ENCODE measurements at places on chromosomes 4 and X. TPM values are rescaled to one million over a fixed set of nuclear protein-coding genes. Genes with fewer than 3 reads are reported as not detected.

DNA sequence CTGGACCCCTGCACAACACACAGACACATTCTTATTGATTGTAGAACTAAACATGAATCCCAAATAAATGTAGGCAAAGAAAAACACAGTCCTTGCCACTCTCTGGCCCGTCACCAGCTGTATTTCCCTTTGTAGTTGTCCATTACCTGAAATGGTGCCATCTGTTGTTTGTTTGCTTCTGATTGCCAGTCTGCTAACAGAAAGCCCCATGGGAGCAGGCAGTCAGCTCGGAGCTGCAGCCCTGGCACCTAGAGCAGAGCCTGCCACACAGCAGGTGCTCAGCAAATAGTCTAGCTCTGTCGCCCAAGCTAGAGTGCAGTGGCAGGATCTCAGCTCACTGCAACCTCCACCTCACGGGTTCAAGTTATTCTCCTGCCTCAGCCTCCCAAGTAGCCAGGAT lies 28.9 kb downstream of the CPLX1 start:
- H3K4me3 ChIP-seq, result no peak overlapping the region
- H3K27ac ChIP-seq, result no peak overlapping the region
- no peaks in the 10 kb centered on the region for H3K36me3 ChIP-seq
- H3K4me1 ChIP-seq, result peaks cover 12% of the 10 kb centered on the region
- DNase-seq, result no peak
- H3K27me3 ChIP-seq, result no peaks in the 10 kb centered on the region

The RLIM gene
- 17.0 TPM for total RNA-seq

- H3K36me3 ChIP-seq, result no peaks in the 10 kb centered on the region
- no peaks in the 10 kb centered on the region for H3K4me1 ChIP-seq
- H3K4me3 ChIP-seq, result no peak overlapping the region
- no peaks in the 10 kb centered on the region for H3K27me3 ChIP-seq
Measured at GRCh38 chr4:153112041-153112441, 92.2 kb upstream of the TRIM2 start.

GRCh38 chr4:125772680-125773079 lies 457.9 kb downstream of the FAT4 start:
- no peaks in the 10 kb centered on the region for H3K36me3 ChIP-seq
- no peaks in the 10 kb centered on the region for H3K4me1 ChIP-seq
- H3K4me3 ChIP-seq, result no peak overlapping the region
- H3K27ac ChIP-seq, result no peak overlapping the region

DNA sequence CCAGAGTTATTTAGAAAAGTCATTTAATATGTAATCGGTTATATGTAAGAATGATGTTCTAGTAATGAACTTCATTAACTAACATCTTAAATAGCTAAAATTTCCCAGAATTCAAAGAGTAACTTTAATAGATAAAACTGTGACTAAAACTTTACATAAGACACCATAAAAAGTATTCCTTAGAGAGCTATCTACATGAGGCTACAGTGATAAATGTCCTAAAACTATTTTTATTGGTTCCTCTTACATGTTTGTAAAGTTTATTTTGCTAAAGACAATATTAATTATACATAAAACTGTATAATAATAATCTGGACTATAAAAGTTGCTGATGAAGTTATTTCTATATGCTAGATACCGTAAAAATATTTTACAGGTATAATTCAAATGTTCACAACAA lies 897.7 kb upstream of the EPHA5 start:
- H3K4me3 ChIP-seq, result no peak overlapping the region
- no peaks in the 10 kb centered on the region for H3K27me3 ChIP-seq
- H3K4me1 ChIP-seq, result no peaks in the 10 kb centered on the region
- no peak overlapping the region for H3K27ac ChIP-seq
- no peak for DNase-seq

The F9 gene
- 98.4 TPM for total RNA-seq

The GPR78 gene
- not detected for total RNA-seq

- H3K27ac ChIP-seq, result peak overlapping the region; percentile 81
- H3K4me3 ChIP-seq, result no peak overlapping the region
- no peak for DNase-seq
Measured at GRCh38 chr4:48904541-48905142, 1.9 kb downstream of the OCIAD2 start.

DNA sequence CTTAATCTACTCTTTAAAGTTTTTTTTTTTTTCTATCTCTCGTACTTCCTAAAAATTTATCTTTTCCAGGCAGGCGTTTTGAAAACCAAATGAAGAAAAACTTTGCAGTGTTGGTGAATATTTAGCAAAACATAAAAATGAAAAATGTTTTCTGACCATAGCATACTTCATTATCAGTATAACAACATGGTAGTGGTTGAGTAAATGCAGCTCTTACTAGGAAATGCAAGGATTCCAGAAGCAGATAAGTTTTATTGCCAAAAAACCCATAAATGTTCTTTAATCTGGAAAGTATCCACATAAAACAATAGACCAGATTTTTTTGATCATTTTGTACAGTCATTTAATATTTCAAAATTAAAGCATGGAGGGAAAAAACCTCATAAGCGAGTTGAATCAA lies 136.9 kb upstream of the GUCY1A1 start:
- no peaks in the 10 kb centered on the region for H3K4me1 ChIP-seq
- H3K27ac ChIP-seq, result no peak overlapping the region
- H3K27me3 ChIP-seq, result no peaks in the 10 kb centered on the region
- no peak overlapping the region for H3K4me3 ChIP-seq

DNA sequence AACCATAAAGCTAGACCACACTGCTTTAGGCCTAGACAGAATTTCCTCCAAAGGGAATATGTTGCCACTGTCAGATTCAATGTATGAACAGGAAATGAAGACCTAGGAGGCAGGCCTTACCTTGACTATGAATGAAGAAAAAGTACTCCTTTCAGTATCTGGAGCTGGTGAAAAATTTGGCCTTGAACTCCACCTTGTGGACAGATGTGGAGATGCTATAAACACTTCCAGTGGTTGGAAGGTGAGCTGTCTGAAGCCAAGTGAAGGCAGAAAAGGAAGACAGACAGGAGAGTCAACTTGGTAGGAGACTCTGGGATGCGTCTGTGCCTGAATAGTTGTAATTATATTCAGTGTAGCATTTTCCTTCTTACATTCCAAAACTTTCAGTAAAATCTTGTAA lies 17.2 kb downstream of the SPIN3 start:
- peaks cover 21% of the 10 kb centered on the region for H3K36me3 ChIP-seq
- no peaks in the 10 kb centered on the region for H3K27me3 ChIP-seq
- H3K4me1 ChIP-seq, result no peaks in the 10 kb centered on the region
- no peak overlapping the region for H3K4me3 ChIP-seq

- H3K4me3 ChIP-seq, result no peak overlapping the region
- H3K27ac ChIP-seq, result no peak overlapping the region
- H3K4me1 ChIP-seq, result no peaks in the 10 kb centered on the region
Measured at GRCh38 chrX:109440475-109440874, 41.4 kb downstream of the GUCY2F start.

- H3K4me1 ChIP-seq, result no peaks in the 10 kb centered on the region
- H3K36me3 ChIP-seq, result no peaks in the 10 kb centered on the region
- no peaks in the 10 kb centered on the region for H3K27me3 ChIP-seq
- no peak for DNase-seq
- H3K4me3 ChIP-seq, result no peak overlapping the region
- H3K27ac ChIP-seq, result no peak overlapping the region
Measured at GRCh38 chrX:115547448-115547847, 13.5 kb upstream of the PLS3 start.

The ING2 gene
- 3.9 TPM for total RNA-seq

The GAGE1 gene
- total RNA-seq, result not detected

DNA sequence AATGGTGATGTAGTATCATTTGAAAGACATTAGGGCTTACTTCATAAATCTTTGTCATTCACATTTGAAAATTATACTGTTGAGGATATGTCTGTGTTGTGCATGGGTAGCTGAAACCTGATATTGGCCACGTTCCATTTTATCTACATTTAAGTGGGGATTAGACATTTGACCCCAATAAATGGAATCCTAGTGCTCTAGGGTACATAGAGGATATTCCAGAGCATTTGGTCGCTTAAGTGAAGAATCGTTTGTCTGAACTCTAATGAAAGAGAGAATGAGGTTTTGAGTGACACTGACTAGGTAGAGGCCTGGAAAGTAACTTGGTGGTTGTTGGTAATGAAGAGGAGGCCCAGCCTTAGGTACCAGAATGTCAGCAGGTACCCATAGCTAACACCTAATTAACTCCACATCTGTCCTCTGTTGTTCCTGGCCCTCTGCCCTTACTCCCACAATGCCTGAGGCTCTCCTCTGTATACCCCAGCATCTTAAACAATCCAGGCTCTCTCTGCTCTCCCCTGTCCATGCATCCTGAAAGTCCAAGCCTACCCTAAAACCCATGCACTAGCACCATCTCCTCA lies 299.5 kb upstream of the KLF3 start:
- H3K4me1 ChIP-seq, result peaks cover 12% of the 10 kb centered on the region
- no peak overlapping the region for H3K27ac ChIP-seq
- no peak for DNase-seq
- no peaks in the 10 kb centered on the region for H3K27me3 ChIP-seq

DNA sequence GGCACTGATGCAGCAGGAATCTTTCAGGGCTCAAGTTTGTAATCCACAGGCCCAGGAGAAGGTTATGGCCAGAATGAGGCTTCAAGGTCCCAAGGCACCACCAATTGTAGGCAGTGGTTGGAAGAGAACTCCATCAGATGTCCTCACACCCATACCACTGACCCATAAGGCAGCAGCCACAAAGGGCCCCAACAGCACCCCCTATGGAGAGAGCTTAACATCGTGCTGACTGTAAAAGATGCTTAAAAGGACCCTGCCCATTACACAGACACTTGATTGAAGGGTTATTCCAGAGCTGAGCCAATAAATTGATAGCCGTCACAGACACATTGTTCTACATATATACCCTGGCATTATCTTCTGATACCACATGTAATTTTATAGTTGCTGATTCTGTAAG lies 113.7 kb downstream of the SOWAHB start:
- no peak overlapping the region for H3K4me3 ChIP-seq
- H3K27ac ChIP-seq, result no peak overlapping the region
- H3K4me1 ChIP-seq, result no peaks in the 10 kb centered on the region
- no peaks in the 10 kb centered on the region for H3K27me3 ChIP-seq

- no peak overlapping the region for H3K4me3 ChIP-seq
- no peak overlapping the region for H3K27ac ChIP-seq
- no peaks in the 10 kb centered on the region for H3K36me3 ChIP-seq
- no peaks in the 10 kb centered on the region for H3K4me1 ChIP-seq
- H3K27me3 ChIP-seq, result no peaks in the 10 kb centered on the region
Measured at GRCh38 chr4:64014647-64015046, 394.6 kb downstream of the TECRL start.

- H3K36me3 ChIP-seq, result no peaks in the 10 kb centered on the region
- peak overlapping the region; percentile 26 for H3K4me3 ChIP-seq
- peak overlapping the region; percentile 74 for H3K27ac ChIP-seq
- H3K4me1 ChIP-seq, result peaks cover 55% of the 10 kb centered on the region
Measured at GRCh38 chr4:8435656-8436121, 4.8 kb downstream of the ACOX3 start.

GRCh38 chr4:23245203-23245832 lies 552.6 kb downstream of the GBA3 start:
- H3K27ac ChIP-seq, result no peak overlapping the region
- no peaks in the 10 kb centered on the region for H3K36me3 ChIP-seq
- H3K27me3 ChIP-seq, result no peaks in the 10 kb centered on the region
- DNase-seq, result no peak
- no peaks in the 10 kb centered on the region for H3K4me1 ChIP-seq

The DDX3X gene
- 216 TPM for total RNA-seq

Measured in liver (tissue), 10 donors.